Stimulated activated CD8-positive, alpha-beta memory T cell treated with anti-CD3 and anti-CD28 coated beads, Interleukin-2, amount 100 ng/mL, for 1 hour (primary cell): ENCODE measurements at places on chromosomes 12 and 14.

DNA sequence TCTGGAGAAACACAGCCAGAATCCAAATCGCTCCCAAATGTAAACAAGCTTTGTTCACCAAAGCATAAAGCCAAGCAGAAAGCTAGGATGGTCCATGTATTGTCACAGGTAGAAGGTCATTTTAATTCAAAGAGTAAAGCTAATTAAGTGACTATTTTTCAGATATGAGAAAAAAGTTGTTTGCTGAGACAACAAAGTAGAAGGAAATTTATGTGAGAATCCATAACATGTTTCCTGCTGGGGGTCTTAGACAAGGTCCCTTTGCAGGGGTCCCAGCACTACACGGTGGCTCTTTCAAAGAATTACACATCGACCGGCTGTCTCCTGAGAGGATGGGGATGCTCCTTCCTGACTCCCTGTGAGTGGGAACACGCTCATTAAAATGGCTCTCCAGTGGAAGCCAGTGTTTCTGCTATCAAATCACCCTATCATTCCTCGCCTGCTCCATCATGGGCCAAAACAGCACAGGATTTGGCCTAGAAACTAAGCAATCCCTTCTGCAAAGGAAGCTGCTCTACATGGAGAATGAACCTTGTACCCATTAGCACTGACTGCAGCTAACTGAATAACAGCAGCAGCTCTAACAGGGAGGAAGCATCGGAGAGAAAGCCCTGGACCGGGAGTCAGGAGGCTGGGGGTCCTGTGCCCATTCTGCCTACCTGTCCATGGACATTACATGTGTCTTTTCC lies 175.3 kb downstream of the STXBP6 start:
- no peak for DNase-seq

- no peak for DNase-seq
Observed at GRCh38 chr12:88985631-88986030, 366.7 kb downstream of the DUSP6 start.

DNA sequence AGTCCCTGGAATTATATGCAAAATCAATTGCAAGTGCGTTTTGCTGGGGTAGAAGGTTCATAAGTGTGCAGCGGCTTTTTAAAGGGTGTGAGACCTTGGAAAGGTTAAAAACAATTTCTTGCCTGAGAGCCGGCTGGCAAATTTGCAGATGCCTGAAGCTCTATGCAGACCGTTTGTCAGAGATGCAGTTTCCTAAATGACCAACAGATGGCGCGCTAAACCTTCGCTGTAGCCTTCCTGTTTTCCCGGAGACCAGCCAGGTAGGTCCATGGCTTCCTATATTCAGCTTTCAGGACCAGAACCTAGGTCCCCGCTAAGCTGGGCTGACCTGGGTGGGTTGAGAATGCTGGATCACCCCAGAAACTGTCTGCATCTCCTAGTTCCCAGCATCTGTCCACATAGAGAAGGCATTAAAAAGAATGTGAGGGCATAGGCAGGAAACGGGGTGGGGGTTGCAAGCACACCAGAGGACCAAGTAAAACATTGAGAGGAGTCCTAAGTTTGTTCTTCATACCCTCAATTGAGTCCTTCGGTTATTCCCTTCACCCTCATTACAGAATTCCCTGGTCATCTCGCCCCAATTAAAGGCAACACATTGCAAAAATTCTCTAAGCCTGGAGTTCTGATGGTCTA lies 5.7 kb upstream of the NOS1 start:
- DNase-seq: no peak

- DNase-seq: no peak
Observed at GRCh38 chr14:71482671-71483070, 449.6 kb upstream of the RGS6 start.

- DNase-seq: no peak
Observed at GRCh38 chr14:103530390-103530789, 1.4 kb downstream of the TRMT61A start.

DNA sequence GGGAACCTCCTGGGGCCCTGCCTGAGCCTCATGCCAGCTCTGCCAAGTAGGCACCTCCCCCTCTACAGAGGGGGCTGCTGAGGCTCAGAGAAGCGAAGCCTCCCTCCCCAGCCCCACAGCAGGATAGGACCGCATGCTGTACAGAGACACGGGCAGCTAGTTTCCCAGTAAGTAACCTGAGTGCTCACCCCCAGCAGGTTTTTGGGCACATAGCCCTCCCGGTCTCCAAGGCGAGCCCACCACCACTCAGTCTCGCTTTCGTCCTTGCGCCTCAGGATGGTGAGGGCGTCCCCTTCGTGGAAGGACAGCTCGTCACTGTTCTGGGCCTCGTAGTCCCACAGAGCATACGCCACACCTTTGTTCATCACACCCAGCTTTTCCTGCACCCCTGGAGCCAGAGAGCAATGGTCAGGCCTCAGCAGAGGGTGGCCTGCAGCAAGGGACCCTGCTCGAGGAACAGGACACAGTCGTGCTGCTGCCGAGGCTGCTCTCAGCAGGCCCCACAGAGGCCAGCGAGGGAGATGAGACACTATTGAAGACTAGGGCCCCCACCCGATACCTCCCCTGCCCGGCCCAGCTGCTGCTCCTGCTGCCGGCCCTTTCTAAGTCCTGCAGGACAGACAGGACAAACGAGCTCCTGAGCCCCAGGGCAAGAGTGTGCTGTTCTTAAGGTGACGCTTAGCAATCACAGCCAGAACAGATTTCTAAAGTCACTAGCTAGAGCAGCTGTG lies 20.4 kb downstream of the ZFYVE21 start:
- DNase-seq: no peak

DNA sequence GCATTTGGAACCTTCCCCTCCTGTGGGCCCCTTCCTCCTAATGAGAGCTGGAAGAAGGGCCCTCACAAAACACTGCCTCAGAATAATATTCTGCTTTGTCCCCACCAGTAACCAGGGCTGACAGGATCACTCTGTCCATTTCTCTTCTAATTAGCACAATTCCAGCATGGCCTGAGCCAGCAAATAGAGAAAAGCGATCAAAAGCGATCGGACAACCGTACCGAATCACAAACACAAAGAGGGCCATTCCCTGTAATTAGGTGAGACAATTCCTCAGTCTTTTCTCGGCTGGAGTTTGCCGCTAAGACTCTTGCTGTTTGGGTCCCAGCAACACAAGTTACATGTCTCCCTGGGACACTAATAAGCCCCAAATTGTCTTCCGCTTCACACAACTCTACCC lies 35.6 kb upstream of the VSX2 start:
- no peak for DNase-seq

DNA sequence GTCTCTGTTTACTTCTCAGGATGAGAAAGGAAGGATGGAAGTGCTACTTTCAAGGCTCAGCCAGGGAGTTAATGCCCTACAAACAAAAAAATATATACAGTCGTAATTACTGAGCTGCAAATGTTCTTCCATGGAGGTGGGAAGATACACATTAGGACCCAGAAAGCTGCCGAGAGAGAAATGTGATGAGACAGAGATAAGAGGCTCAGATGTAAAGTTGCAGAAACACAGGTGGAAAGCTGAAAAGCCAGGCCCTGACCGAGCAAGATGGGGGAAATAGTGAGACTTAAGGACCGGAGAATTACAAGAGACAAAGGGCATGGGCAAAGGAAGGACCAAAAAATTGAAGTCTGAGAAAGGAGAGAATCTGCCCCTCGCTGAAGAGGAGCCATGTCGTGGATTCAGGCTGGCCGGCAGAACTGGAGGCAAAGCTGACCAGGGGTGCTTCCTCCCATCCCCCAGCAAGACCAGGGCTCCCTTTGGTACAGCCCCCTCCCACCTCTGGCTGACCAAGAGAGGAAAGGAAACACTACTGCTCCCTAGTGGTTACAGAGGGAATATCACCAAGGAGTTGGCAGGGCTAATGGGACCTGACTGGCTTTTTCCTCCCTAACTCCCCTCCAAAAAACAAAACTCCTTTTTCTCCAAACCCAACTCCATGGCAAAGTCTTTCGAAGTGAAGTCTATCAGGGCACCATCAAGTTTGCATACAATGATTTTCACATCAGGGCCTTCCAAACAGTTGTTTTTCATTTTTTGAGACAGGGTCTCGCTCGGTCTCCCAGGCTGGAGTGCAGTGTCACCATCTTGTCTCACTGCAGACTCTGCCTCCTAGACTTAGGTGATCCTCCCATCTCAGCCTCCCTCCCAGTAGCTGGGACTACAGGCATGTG lies 12.1 kb downstream of the ZFHX2 start:
- DNase-seq: no peak

- no peak for DNase-seq
Observed at GRCh38 chr14:93132472-93133065, 16.8 kb upstream of the ITPK1 start.

DNA sequence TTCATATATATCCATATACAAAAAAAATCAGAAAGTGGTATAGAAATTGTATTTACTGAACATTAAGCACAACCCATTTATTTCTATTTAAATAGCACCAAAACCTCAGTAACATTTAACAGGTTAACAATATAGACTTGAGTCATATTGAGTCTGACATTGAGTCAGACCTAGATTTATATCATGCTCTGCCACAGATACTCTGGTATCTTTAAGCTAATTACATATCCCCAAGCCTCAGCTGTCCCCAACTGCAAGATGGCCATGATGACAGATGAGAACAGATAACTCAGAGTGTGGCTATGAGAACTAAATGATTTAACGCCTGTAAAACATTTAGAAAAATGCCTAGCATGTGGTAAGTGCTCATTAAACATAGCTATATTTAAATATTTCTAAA lies 40.3 kb downstream of the IFNG start:
- DNase-seq: no peak

DNA sequence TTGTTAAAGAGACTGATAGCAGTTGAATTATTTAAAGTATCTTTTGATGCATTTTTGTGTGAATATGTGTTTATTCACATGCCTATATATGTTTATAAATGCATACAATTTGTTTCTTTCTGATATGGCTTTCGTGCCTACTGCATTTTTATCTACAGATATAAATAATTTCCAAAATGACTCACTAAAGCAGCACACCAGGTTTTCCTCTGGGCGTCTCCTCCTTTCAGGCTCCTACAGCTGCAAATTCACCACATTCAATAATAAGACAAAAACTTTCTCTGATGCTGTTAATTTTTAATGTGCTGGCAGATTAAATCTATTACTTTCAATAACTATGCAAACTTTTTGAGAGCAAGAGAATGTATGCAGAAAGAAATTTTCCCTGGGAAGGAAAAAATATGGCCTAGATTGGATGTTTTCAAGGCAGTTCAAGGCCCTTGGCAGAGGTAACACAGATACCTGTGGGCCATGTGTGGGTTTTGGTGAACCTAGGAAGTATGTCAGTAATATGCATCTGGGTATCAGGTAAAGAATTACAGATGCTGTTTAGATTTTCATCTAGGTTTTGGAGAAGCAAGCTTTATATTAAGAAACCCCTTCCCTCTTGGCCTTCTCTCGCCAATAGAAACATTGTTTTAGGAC lies 381.8 kb downstream of the EGLN3 start:
- no peak for DNase-seq

DNA sequence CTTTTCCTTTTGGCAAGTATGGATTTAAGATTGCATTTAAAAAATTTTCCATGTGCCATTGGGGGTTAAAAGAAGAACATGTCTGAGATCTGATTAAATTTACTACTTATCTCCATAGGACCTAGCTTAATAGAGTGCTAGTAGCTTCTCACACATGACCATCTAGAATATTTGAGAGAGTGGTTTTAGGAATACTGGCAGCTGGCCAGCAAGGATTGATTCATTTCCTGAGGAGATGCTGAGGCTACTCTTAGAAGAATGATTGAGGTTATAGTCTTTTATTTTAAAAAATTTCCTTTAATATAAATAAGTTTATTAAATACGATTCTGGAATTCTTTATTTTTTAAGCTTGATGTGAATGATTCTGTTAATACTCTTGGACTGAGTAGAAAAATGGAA lies 56.2 kb downstream of the MIPOL1 start:
- no peak for DNase-seq

- no peak for DNase-seq
Observed at GRCh38 chr12:69533844-69534243, 51.4 kb upstream of the CCT2 start.

GRCh38 chr14:69710378-69710777 lies 56.6 kb upstream of the SRSF5 start:
- no peak for DNase-seq

DNA sequence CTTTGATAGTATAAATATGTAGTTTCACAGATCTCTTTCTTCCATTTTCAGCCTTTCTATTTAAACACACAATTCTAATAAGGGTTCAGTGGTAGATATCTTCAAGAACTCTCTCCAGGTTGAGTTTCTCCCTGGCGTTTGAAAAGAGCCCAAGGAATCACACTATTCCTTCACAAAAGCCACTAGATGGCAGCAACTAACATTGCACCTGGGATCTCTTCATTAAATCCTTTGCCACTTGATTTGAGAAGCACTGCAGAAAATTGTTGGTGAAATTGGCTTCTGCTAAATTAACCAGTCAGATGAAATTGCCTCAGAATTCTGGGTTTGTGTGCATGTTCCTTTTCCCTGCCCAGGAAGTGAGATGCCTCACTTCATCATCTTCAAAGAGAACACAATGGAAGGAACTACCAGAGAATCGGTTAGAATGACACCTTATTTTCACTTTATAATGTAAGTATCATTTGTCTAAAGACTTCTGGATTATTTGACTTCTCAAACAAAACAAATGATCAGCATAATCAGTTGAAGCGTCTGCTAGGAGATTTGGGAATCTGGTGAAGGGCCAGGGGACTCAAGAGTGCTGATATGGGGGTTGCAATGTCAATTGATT lies 6.8 kb downstream of the CCDC198 start:
- DNase-seq: no peak

GRCh38 chr12:4141348-4142270 lies 132.0 kb upstream of the CCND2 start:
- DNase-seq: no peak

GRCh38 chr12:3670083-3670620 lies 82.8 kb downstream of the CRACR2A start:
- no peak for DNase-seq

DNA sequence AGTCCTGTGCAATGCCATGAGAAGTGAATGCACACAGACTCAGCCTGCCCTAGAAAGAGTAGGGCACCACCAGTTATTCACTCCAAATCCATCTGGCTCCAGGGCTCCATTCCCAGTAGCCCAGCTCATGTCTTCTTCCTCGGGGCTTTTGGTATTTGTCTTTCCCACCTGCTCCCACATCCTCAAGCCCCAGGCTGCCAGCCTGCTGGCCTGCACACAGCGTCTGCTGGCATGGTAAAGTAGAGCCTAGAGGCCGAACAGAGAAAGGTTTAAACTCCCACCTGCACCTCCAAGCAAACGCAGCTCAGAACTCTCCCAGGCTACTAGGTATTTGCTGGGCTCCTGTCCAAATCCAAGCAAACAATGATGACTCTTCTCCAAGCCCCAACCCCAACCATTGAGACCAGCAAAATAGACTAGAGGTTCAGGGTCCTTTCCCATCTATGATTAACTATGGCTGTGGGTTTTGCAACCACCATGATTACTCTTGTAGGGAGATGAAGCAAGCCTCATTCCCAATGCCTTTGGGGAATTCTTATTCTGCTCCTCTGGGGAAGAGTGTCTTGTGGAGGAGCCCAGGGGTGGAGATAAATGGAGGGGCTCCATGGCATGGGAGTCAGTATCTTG lies 5.2 kb upstream of the VDR start:
- no peak for DNase-seq

- DNase-seq: no peak
Observed at GRCh38 chr12:93199831-93200236, 177.9 kb upstream of the NUDT4 start.

GRCh38 chr14:105080161-105080560 lies 14.9 kb upstream of the GPR132 start:
- DNase-seq: no peak
